Mucosa of descending colon (tissue), 3 donors: ENCODE measurements at places on chromosomes 7 and 10. TPM values are rescaled to one million over a fixed set of nuclear protein-coding genes. Genes with fewer than 3 reads are reported as not detected.
A peak's percentile ranks its signal among the peaks of the same experiment; 100 is the strongest.

- DNase-seq, result no peak
Measured at GRCh38 chr7:2761131-2761624, 73.2 kb downstream of the AMZ1 start.

GRCh38 chr7:46174196-46174580 lies 253.1 kb upstream of the IGFBP3 start:
- DNase-seq, result no peak

GRCh38 chr7:7114575-7115291 lies 67.6 kb upstream of the C1GALT1 start:
- no peak for DNase-seq

- DNase-seq, result no peak
Measured at GRCh38 chr10:62616885-62617590, 187.5 kb upstream of the ADO start.

The IFIT2 gene
- total RNA-seq, result 7.6 TPM

- DNase-seq, result no peak
Measured at GRCh38 chr10:132989476-132990415, 47.4 kb upstream of the CFAP46 start.

GRCh38 chr10:131207584-131208532 lies 103.7 kb downstream of the TCERG1L start:
- peak; percentile 22 for DNase-seq

DNA sequence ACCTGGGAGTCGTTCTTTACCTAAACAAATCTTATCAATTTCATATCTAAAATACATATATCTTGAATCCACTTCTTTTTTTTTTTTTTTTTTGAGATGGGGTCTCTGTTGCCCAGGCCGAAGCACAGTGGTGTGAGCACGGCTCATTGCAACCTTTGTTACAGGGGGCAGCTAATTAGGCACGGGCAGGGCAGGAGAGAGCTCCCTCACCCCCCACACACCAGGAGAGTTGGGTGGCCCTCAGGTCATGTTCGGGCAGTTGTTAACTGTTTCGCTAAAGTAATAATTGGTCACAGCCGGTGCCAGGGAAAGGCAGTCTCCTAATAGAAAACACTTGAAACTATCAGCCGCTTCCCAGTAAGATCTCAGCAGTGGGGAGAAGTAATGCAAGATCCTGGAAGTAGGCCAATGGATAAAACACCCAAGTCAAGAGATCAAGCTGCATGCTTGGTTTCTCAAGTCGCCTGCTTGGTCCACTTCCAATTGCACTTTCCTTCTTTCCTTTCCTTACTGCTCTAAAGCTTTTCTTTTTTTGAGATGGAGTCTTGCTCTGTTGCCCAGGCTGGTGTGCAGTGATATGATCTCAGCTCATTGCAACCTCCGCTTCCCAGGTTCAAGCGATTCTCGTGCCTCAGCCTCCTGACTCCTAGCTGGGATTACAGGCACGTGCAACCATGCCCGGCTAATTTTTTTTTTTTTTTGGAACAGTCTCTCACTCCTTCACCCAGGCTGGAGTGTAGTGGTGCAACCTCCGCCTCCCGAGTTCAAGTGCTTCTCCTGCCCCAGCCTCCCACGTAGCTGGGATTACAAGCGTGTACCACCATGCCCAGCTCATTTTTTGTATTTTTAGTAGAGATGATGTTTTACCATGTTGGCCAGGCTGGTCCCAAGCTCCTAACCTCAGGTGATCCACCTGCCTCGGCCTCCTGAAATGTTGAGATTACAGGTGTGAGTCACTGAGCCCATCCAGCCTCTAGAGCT lies 21.3 kb upstream of the EFCAB10 start:
- no peak for DNase-seq

GRCh38 chr7:20269726-20270125 lies 52.5 kb upstream of the MACC1 start:
- DNase-seq, result no peak

GRCh38 chr7:115058726-115059125 lies 136.8 kb downstream of the MDFIC start:
- DNase-seq, result no peak

- DNase-seq, result peak; percentile 9
Measured at GRCh38 chr10:69337296-69338132, 59.2 kb downstream of the HK1 start.

The CDCA7L gene
- total RNA-seq, result 20.8 TPM

GRCh38 chr7:98459529-98459928 lies 58.6 kb upstream of the BAIAP2L1 start:
- no peak for DNase-seq

DNA sequence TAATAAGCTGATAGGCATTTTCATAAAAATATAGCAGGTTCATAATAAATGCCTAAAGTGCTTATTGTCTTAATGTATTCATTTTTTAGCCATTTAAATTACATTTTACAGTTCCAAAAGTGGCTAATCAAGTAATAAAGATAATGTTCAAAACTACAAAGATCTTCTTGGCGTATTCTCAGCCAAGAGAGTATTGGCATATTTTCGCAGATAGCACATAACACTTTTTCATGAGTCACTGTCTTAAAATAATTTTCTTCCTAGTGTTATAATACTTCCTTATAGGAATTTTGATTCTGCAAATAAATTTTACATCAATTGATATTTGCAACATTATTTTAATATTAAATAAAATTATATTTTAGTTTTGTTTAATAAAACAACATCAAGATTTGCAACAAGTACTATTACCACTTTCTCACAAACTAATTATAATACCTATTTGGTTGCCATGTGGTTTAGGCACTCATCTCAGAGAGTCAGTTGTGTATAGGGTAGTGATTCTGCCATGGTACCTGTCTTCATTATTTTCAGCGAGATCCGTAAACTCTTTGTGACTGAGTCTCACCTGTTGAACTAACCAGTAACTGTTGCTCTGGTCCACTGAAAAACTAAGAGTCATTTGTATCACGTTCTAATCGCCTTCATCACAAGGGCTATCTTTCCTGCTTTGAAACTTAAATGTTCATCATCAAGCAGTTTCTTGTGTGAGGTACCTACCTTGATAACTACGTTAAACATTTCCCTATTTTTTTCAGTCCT lies 152.5 kb upstream of the AKR1E2 start:
- no peak for DNase-seq

- peak; percentile 50 for DNase-seq
Measured at GRCh38 chr7:18177815-18178660, 150.4 kb upstream of the PRPS1L1 start.

The CYP2E1 gene
- total RNA-seq, result 0.70 TPM

DNA sequence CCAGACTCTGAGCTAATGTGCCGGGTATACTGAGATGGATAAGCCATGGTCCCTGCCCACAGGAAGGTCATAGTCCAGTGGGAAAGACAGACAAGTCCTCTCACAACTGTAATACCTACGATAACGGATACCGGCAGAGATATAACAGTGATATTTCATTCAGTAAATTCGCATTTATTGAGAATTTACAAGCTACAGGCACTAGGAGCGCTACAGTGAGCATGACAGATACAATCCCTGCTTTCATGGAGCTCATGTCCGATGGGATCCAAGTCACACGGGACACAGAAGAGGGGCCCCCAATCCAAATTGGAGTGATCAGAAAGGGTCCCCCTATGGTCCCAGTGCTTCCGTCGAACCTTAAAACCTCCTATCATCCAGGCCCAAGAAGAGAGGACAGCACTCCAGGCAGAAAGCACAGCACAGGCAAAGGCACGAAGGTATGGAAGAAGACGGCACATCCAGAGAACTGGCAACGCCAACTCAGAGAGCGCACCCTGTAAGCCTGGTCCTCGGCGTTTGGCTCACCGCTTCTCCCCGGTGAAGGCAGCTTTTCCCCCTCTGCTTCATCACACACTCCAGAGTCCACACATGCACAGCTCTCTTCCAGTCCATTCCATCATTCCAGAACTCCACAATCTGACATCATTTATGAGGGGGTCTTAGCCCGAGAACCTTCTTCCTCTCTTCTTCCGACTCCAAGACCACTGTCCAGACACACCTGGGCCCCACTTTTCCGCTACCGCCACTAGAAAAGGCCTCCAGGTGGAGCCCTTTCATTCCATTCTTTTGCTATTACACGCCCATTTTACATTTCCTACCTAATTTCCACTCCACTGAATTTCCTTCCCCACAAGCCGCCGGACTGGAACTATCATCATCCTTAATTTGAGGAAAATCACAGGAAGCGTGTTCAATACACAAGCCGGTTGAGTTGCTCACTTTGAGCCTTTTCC lies 47.8 kb upstream of the NKX2-3 start:
- peak; percentile 23 for DNase-seq
